ENCODE measurements at places on chromosomes 2 and 18.

DNA sequence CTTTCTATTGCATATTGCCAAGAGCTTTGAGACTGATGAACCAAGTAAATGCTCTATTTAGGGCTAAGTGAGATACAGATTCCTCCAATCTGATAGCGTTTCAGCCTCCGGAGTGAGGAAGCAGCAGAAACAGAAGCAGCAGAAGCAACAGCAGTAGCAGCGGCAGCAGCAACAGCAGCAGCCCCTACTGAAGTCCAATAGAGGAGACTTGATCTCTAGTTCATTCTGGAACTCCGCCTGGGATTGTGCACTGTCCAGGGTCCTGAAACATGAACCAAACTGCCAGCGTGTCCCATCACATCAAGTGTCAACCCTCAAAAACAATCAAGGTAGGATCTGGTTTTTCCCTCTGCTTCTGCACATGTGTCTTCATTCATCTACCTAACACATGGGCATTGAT, at the start of gene DPP10:
Gene DPP10, plus strand, starts transcription at position 132 of the 400 bp plus-strand sequence.
- DNase-seq: peak; percentile 0

DNA sequence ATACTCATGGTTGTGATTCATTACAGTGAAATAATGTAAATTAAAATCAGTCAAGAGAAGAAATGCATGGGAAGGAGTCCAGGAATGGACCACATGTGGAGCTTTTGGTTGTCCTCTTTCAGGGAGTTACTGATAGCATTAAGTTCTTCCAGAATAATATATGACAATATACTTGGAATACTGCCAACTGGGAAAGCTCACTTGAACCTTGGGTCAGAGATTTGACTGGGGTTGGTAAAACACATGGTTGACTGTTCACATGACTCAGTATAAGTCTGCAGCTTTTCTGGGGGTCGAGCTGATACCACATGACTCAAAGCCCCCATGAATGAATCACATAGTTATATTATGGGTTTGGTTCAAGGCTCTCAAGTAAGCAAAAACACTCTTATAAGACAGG, 1109.0 kb upstream of the CHAC2 start:
- peak; percentile 95 for DNase-seq

- DNase-seq: peak; percentile 17
These were observed 34.5 kb downstream of the NEURL3 start for GRCh38 chr2:96470636-96471035.

DNA sequence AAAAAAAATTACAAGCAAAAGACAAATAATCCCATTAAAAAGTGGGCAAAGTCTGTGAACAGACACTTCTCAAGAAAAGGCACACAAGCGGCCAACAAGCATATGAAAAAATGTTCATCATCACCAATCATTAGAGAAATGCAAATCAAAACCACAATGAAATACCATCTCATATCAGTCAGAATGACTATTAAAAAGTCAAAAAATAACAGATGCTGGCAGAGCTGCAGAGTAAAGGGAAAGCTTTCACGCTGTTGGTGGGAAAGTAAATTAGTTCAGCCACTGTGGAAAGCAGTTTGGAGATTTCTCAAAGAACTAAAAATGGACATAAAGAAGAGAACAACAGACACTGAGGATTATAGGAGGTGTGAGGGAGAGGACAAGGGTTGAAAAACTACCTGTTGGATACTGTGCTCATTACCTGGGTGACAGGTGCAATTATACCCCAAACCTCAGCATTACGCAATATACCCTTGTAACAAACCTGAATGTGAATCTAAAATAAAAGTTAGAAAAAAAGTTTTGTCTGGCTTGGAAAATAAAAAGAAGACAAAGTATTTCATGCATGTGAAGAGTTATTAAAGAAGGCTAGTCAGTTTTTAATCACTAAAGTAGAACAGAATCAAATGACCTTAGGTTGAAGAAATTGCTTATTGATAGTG, 8.7 kb upstream of the ACSL3 start:
- DNase-seq: no peak

- no peak for DNase-seq
These were observed 1.2 kb downstream of the MBOAT2 start for GRCh38 chr2:9002313-9002636.

DNA sequence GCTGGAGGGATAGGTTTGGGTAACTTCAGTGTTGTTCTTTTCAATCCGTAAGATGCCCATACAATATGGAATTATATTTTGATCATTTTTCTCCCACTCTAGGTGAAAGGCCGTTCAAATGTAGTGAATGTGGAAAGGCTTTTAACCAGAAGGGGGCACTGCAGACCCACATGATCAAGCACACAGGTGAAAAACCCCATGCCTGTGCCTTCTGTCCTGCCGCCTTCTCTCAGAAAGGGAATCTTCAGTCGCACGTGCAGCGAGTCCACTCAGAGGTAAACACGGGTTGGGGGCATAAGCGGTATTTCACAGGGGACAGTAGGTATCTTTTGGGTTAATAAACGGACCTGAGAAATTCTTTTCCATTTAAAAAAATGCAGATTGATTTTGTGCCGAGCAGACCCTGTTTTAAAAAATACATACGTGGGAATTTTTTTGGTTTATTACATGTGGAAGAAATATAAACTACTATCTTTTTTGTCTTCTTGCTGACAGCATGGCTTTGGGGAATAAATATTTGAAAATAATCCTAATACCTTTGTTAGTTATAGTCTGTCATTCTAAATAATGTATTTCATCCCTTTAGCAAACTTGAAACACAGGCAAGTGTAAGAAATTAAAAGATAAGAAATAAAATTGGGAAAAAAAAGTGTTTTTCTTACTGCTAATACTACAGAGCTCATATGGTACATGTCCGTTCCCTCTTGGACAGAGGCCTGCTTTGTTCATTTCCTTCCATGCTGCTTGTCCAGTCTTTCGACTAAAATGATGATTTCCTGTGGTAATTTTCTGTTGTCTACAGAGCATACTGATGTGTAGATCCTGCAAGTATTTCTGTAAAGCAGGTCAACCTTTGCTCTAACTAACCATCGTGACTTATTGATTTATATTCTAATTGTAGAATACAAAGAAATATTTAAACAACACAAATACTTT, 53.3 kb downstream of the ZNF236 start:
- peak; percentile 72 for DNase-seq

DNA sequence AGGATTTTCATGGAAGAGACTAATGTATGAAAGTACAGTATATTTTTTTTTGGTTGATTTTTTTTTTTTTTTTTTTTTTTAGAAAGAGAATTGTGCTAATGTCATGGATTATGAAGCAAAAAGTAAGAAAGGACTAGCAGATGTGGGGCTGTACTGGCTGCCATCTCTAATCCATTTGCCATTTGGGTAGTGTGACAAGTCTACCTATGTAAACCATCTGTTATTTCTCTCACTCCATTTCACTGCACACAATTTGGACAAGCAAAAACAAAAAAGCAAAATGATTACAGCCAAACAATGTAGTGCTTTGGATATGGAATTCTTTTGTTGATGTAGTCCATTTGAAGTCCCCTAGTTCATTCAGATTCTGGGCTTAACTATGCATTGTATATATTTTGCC, 1355.4 kb downstream of the LRP1B start:
- no peak for DNase-seq

DNA sequence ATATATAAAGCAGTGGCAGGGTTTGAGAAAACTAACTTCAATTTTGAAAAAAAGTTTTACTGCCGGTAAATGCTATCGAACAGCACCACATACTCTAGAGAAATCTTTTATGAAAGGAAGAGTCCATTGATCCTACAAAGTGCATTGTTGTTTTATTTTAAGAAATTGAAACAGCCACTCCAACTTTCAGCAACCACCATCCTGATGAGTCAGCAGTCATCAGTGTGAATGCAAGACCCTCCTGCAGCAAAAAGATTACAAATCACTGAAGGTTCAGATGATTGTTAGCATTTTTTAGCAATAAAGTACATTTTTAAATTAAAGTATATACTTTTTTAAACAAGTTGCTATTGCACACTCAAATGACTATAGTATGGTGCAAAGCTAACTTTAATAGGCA, 1017.7 kb upstream of the CRIM1 start:
- DNase-seq: no peak

DNA sequence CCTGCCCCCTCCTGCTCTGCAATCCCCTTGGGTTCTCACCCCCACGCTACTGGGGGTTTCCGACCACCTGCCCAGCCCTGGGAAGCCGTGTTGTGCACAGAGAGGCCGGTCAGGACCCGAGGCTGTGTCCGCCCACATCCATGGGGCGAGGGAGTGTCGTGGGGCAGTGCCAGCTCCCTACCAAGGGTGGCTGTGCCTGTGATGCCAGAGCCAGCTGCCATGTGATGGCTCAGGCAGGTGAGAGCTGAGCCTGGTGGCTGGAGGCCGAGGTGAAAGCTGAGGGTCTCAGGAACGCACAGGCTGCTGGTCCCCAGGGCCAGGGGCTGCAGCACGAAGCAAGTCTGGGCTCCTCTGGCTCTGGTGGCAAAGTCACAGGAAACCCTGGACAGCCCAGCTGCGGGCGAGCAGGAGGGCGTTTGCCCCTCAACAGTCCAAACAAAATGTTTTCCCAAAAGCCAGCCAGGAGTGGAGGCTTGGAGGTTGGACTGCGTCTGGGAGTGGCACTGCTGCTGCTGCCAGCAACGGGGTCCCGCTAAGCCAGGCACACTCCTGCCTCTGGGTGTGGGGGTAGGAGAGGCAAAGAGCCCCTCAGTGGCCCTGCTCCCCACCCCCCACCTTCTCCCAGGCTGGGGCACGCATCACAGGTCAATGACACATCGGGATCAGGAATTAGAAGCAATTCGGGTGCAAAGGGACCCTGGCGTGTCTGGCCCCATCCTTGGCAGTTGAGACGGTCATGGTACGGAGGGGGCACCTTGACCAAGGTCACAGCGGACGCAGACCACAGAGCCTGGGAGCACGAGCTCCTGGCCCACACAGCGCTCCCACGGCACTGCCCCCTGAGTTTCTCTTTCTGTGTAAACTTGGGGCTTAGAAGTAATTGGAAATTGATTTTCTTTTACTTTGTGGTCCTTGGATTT, 72.4 kb upstream of the GPC1 start:
- no peak for DNase-seq

DNA sequence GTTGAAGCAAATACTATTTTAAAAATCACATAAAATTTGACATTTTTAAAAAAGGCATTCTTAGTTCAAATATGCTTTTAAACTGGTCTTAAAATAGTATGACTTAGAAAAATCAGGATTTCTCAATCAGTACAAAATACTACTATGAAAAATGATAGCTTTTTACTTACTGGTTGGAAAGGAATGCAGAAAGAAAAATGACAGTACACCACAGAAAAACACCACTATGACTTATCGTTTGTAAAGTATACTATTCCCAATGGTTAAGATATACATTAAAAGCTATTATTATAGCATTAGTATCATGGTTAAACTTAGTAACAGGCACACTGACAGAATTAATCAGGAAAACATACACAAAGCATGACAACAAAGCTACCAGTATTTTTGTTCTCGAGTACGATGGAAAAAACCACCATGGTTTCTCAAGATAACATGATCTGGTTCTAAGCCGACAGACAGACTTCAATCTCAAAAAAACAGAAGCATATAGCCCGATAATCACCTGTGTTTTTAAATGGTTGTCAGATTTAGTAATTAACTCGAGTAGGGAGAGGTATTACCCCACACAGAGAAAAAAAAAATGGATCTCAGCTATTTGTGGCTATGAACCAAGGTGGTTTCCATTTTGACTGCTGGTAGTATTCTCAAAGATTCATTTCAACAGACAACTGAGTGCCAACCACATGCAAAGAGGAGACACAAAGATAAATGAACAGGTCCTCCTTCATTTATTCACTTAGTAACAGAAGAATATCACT, 39.1 kb downstream of the CUL3 start:
- DNase-seq: peak; percentile 72

DNA sequence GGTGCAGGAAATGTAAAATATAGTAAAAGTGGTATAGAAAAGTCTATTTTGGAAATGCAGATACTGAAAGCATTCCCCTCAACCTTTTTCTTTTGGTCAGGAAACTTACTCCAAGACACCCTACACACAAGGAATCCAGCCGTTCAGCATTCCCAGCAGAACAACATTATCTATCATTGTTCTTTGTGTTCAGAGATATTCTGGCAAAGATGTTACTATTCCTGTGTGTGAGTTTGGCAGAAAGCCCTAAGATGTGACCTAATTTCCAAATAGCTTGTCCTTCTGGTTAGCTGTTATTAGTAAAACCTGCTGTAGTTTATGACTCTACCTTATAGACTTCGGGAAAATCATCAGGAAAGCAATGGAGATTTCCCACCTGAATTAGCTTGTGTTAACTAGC, 78.1 kb upstream of the PELI1 start:
- DNase-seq: peak; percentile 79

DNA sequence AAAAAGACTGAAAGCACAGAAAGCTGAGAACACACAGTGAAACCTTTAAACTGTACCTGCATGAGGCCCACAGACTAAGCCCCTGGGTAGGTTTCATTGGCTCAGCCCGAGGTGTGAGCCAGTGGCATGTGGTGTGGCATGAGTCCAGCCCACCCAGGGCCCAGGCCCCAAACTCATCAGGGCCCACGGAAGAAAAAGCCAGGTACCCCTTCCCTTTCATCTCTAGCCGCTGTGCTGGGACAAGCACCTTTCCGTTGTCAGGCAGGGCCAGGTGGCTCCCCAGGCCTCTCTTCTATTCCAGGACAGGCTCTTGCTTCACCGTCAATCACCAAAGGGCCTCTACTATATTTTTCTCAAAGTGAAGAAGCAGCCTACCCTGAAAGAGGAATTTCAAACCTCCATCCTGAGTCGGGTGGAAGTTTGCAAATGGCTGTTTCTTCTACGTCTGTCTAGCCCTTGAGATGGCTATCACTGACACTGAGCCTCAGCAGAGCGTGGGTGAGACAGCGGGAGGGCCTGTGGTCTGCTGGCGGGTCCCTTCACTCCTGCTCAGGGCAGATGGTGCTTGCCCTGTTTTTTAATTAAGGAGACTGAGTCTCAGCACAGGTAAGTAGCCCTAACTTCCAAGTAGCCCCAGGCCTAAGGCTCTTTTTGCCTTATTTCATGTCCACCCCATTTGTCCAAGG, 8.6 kb downstream of the DNAJB2 start:
- DNase-seq: no peak

- no peak for DNase-seq
These were observed 170.0 kb downstream of the HRH4 start for GRCh38 chr18:24630346-24630880.

DNA sequence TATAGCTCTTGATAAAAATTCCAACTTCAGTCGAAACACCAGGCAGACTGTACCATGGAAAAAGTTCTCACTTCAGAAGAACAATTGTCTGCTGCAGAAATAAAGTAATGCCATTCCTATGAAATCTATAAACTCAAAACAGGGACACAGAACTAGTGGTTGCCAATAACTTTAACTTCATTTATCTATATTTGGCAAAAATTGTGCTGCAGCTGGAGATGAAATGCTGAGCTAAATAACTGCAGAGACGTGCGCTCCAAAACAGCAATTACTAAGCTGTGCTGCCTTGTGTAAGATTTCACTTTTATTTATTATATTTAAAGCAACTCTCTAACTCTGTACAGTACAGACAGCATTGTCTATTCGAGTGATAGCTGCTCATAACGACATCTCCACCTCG, 540.1 kb upstream of the ID2 start:
- DNase-seq: no peak

- DNase-seq: no peak
These were observed 13.6 kb downstream of the IMPA2 start for GRCh38 chr18:11994703-11995444.

Measured in choroid plexus epithelial cell (primary cell).